ENCODE measurements at places on chromosomes 5 and 9. TPM values are rescaled to one million over a fixed set of nuclear protein-coding genes. Genes with fewer than 3 reads are reported as not detected.

CCDC192 gene
- total RNA-seq, result 1.2 TPM

THG1L gene
- total RNA-seq, result 14.1 TPM

LCNL1 gene
- total RNA-seq, result 0.42 TPM

PITX1 gene
- 5.2 TPM for total RNA-seq

DAB2IP gene
- 54.4 TPM for total RNA-seq

TAF11L11 gene
- not detected for total RNA-seq

ZBTB34 gene
- total RNA-seq, result 12.5 TPM

RASGEF1C gene
- 2.5 TPM for total RNA-seq

PPP3R2 gene
- total RNA-seq, result not detected

HSD17B3 gene
- total RNA-seq, result 0.98 TPM

PRDM9 gene
- total RNA-seq, result not detected

SMIM33 gene
- total RNA-seq, result not detected

DNA sequence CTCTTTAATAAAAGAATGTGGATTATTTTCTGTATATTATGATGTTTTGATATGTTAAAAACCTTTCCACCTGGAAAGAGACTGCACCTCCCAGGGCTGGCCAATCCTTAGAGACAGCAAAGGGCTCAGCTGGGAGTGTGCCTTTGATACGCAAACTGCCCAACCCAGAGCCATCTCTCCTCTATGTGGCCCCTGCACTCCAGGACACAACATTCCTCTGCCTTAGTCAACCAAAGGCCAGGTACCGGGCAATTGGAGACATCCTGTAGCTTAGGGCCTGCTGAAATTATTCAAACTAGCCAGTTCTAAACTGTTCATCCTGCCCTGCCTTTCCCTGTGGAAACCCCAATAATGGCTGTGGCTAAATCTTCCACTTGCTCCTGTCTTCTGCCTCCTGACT, 5.0 kb upstream of the HSPB3 start:
- no peak for DNase-seq

- DNase-seq, result no peak
Measured at GRCh38 chr5:133357758-133358157, 254.6 kb downstream of the FSTL4 start.

DNA sequence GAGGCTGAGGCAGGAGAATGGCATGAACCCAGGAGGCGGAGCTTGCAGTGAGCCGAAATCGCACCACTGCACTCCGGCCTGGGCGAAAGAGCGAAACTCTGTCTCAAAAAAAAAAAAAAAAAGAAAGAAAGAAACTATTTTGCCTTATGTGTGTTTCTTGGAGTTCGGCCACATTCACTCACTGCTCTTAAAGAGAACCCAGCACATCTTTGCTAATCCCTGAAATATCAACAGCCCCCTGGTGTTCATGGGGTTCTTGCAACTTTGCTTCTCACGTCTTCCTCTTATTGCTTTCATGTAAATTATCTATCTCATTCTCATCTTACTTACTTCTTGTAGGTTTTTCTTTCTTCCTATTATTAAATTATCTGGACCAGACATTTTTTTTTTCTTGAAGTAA, 126.3 kb upstream of the ASTN2 start:
- DNase-seq, result no peak

- no peak for DNase-seq
Measured at GRCh38 chr9:106449336-106449927, 413.5 kb upstream of the ZNF462 start.

DNA sequence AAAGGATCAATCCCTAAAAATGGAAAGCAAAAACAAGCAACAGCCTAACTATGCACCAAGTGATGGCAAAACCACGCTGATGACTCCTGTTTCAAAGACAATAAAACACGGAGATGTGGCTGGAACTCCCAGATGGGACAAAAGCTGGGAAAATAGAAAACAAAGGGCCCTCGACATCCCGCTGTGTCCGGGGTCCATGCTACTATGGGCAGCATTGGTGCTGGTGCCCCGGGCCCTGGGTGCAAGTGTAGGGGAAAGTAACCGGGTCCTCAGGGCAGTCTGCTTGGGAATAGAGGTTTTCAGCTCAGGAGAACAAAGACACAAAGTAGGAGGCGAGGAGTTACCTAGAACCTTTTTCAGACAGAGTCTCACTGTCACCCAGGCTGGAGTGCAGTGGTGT, 46.1 kb downstream of the MRPL36 start:
- no peak for DNase-seq

- no peak for DNase-seq
Measured at GRCh38 chr9:26863074-26863473, 29.5 kb downstream of the CAAP1 start.

- DNase-seq, result no peak
Measured at GRCh38 chr9:69157751-69158466, 16.2 kb upstream of the TJP2 start.

DNA sequence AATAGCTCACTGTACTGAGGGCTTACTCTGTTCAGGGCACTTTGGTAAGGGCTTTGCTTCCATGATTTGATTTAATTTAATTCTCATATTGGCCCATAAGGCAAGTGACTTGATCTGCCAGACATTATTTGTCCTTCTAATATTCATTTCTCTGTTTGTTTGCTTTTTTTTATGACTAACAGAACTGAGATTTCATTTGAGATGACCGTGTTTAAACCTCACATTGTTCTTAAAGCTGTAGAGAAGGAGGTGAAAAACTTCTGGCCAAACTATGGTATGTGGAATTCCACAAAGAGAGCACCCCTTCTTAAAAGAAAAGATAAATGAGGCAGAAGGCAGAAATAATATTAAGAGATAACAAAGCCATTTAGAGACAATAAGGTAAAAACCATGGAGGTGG, 775.6 kb upstream of the ACO1 start:
- no peak for DNase-seq

DNA sequence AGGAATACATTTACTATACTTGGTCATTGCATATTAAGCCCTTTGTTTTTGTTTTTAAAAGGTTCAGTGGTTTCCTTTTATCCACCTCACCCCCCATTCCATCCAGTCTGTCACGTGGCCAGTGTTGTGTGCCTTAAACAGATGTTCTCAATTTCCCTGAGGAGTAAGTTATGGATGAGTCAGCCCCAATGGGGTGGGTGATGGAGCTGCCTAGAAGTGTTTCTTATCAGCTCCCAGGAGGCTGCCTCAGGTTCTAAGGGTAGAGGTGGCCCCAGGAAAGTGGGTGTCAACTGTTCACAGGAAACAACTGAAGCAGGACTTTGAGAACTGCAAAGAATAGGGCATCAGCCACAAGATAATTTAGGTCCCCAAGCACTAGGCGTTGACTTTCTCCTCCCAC, 41.1 kb downstream of the ACTBL2 start:
- peak; percentile 72 for DNase-seq

GRCh38 chr5:127705120-127705892, 2.1 kb downstream of the CCDC192 start:
- DNase-seq, result no peak

DNA sequence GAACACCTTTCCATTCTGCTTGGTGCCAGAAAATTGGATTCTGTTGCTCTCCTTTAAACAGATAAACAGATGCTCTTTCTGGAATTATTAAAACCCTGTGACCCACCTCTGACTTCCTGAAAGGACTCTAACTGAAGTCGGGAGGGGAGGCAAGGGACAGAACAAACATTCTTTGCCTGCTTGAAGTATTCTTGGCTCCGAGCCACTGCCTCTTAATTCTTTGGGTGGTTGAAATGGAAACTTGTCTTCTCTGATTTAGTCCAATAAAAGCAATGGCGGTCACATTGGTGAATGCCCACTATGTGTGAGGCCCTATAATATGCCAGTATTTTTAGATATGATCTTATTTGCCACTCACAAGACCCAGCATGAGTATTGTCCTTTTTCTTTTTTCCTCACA, 236.8 kb downstream of the SLIT3 start:
- no peak for DNase-seq

DNA sequence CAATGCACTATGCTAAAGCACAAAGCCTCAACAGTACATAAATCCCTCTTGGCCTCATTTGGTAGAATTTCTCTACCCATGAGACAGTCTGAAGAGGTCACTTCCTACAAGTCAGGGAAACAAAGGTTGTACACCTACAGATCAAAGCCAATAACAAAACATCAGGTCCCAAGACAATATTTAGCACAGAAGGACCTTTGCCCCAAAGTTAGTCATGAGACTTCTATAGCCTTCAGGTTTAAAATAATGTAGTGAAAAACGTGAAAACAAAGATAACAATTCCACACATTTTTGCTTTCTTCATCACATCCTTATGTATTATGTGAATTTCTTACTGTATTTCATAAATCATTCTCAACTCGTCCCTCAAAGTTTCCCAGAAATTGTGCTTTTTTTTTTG, 15.8 kb downstream of the AFF4 start:
- DNase-seq, result no peak

- no peak for DNase-seq
Measured at GRCh38 chr9:111601237-111602018, 2.0 kb upstream of the PTGR1 start.

DNA sequence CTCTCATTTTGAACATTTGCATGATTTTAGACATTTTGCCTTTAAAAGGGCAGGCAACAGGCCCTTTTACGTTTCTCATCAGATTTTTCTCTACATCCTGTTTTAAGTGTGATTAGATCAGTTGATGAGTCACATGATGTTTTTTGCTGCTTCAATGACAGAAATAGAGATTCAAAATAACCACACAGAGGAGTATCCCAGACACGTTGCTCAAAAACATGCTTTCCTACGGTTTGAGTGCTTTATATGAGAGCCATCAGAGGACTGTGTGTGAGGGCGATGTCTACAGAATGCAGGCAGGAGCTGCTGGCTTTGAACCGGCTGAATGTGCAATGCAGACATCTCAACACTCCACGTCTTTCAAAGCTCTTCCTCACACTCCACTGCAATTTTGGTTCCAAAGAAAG, 42.1 kb downstream of the OTULIN start:
- DNase-seq, result no peak

GRCh38 chr5:74422671-74423070, 217.9 kb downstream of the ENC1 start:
- DNase-seq, result no peak

DNA sequence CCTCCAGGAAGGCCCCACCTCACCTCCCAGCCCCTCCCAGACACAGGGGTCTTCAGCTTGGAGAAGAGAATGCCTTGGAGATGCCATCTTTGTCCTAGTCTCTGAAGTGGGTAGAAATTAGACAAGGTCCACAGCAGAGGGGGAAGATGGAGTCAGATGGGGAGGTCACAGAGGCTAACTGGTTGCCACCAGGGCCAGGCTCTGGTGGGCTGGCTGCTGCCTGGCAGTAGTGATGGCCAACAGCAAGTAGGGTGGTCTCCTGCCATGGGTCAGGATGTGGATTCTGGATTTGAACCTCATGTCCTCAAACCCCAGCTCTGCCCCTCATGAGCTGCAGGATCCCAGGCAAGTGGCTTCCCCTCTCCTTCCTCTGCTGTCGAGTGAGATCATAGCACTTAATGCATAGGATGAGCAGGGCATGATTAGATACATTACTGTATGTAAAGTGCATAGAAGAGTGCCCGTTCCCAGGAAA, 38.7 kb upstream of the NEK6 start:
- DNase-seq, result no peak

DNA sequence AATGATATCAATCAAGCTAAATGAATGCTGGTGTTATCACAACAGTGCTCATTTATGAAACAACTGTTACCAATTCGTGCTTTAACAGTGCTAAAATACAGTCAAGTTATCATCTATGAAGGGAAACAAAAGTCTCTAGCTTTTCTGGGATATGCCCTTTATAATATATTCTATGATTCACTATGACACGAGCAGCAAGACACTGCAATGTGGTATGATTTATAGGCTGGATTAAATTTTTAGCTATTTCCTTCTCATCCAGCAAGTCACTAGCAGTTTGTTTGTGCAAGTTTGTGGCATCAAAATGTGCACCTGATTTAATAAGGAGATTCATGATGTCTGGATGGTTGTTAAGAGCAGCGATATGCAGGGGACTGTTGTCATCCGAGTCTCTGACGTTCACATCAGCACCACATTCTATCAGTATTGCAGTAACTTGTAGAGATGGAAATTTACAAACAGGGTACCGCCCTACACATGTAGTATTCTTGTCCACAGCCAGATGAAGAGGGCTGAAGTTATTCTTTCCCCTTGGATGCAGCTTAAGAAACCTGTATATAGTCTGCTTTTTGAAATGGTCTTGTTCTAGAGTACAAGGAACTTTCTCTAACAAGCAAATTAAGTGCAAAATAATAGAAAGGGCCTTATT, 20.3 kb downstream of the FEM1C start:
- no peak for DNase-seq

DNA sequence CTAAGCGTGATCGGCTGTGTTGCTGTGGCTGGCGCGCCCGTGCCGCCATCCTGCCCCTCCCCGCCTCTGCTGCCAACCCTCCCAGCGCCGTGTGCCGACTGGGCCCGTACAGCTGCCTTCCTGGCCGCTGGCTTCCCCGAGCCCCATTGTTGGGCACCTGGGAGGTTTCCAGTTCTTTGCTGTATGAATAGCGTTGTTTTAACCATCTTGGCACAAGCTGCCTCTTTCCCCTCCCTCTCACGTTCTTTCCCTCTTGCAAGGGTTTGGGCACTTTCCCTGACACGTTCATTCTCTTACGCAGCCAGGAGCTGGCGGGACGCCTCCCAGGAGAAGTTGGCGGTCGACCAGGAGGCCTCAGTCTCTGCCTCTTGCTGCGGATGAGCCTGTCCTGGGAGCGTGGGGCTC, 43.1 kb upstream of the RXRA start:
- no peak for DNase-seq

DNA sequence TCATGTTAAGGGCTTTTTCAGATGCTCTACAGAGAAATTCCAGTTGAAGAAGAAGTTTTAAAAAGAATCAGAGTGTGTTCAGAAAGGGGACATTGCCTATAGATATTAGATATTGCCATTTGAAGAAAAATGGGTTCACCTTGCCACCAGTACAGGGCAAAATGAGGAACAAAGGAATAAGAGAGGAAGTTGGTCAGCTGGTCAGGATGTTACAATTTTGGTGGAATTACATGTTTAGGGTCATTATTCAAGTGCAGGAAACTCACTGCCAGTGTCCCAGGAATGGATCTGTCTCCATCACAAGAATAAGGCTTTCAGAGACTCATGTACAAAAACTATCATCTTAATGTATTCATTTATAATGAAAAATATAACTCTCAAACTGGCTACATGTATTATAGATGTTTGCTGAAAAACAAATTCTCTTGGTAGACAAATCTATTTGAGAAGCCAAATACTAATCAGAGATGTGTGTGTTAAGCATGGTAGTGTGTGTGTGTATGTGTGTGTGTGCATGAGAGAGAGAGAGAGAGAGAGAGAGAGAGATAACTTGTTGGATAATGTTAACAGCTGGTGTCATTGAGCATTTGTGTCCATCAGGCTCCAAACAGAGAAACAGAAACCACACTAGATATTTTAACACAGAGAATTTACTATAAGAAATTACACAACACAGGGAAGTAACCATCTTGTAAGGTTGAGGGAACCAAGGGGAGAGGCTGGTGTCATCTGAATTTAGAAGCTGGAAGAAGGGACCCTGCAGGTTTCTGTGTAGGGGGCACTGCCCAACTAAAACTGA, 5.0 kb upstream of the C1QTNF3 start:
- no peak for DNase-seq

DNA sequence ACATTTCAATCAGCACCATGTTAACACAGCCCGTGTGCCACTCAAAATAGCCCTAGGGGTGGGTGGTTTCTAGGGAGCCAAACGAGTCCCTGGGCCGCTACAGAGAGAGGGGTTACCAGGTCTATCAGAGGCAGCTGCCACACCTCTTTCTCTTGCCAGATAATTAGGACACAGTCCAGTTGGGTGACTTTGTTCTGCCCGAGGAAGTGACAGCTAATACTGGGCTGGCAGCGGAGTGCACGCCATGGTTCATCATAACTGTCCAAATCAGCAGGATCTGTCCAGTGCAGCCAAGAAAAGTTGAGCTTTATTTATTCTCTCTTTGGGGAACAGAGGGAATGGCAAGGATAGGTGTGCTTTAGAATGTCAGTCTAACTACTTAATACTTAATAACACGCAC, 583.8 kb downstream of the BRINP1 start:
- no peak for DNase-seq

- no peak for DNase-seq
Measured at GRCh38 chr9:81814794-81815464, 113.3 kb upstream of the SPATA31D4 start.
